ENCODE measurements at places on chromosomes 12 and 14.

- no peak for DNase-seq
Measured at GRCh38 chr14:53603994-53604393, 352.6 kb downstream of the BMP4 start.

DNA sequence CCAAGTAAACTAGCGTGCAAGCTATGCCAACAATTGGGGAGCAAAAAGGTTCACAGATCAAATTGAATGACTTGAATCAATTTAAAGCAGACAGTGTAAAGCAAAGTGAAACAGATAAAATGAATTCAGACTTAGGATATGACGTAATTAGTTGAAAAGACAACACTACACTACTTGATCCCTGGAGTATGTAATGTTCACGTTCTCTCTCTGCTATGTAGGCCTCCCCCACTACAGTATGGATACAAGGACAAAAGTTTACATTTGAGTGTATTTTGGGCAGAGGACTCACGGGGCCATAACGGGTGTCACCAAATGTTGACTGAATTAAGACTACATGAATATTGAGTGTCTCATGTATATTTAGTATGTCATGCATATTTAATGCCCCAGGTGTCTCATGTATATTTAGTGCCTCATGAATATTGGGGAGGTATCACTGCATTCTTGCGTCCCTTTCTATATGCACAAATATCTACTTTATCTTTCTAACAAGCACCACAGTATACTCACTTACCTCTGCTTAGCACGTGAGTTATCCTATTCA, 44.5 kb downstream of the RERGL start:
- DNase-seq, result no peak

DNA sequence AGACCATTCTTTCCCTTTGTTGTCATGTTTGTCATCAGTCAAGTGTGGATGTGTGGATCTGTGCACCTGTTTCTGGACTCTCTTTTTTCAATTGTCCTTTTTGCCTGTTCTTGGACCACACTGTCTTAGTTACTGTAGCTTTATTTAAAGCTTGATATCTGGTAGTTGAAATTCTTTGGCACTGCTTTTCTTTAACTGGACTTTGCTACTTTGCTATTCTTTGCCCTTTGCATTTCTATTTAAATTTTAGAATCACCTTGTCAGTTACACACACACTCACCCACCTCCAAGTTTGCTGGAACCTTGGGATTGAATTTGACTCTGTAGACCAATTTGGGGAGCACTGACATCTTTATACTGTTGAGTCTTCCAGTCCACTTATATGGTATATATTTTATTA, 61.5 kb downstream of the VRK1 start:
- no peak for DNase-seq

DNA sequence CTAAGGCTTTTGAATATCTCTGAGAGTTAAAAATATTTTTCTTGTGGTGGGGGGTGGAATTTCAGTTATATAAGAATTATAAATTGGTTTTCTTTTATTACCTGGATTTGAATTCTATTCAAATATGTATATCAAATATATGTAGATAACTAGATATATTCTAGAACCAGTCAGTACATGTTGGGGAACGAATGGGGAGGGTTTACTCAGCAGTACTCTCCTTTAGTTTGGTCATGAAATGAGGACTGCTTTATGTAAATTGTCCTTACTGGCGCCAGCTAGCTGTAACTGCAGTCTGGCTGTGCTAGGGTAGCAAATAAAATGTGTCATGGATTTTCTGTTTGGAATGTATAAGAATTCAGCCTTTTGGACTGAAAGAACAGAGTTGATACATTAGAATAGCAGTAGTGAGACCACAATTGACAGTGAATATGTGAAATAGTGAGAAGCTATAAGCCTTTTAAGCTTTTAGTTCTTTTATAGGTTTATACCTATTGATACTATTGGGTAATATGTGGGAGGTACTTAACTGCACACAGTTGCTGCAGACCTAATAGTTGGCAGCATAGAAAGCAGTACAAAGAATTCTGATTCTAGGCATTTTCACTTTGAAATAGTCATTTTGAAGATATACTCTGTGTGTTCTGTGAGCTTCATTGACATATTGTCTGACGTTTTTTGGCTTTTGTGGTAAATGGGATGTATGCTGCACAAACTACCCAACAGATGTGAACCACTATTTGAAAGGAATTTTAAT, 29.0 kb downstream of the ATF7IP start:
- peak; percentile 31 for DNase-seq

DNA sequence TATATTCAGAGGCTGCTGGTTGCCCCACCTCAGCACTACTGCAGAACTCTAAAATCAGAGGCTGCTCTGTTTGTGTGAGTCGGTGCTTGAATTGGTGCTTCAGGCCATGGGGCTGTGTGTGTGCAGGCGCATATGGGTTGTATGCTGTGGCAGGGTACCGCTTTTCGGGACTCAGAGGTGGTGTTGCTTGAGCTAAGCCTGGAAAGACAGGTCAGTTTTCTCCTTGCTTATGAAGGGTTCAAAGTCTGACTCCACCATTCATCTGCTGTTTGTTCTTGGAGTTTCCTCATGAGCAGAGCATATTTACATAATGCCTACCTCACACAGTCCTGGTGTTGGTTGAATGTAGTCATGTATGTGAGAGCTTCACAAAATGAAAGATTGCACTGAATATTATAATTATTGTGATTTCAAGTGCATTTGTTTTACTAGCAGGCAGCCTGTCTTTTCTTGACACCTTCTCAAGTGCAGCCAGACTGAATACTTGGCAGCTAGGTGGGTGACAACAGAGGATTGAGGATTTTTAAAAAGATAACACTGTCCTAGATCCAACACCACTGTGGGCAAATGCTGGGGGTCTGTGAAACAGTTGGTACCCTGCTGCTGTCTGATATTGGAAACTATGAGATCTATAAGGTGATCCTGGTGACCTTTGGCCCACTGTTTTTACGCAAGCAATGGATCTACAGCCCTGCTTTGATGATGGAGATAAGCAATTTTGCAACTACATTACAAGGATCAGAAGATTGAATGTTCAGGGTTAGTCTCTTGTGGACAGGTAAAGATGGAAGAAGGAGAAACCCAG, 1.0 kb upstream of the ANG start:
- DNase-seq, result no peak

DNA sequence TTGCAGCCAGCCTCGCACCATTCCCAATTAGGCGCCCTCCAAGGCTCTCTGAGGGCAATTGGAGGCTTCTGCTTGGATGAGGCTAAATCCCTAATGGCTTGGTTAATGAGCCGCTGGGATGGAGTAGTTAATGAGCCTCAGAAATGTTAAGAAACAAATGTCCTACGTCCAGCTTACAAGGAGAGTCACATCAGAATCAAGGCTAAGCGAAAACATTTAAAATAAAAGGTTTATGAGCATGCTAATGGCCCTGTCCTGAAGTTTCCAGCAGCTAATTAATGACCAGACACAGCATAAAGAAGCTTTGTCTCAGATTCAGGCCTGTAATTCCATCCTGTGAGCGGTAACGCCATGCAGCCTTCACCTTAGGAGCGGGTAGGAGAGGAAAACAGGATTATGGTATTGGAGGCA, 200.7 kb upstream of the BCL2L14 start:
- DNase-seq, result no peak

- DNase-seq, result peak; percentile 83
Measured at GRCh38 chr14:32709027-32709426, 229.7 kb upstream of the NPAS3 start.

DNA sequence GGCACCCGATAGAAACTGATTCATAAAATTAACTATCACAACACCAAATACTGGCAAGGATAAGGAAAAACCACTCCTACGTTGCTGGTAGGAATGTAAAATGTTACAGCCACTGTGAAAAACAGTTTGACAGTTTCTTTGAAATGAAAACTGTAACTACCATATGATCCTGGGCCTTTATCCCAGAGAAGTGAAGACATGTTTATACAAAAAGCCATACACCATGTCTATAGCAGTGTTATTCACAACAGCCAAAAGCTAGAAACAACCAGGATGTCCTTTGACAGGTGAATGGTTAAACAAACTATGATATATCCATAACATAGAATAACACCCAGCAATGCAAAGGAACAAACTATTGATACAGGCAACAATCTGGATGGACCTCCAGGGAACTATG, 3.7 kb upstream of the C14orf132 start:
- no peak for DNase-seq

DNA sequence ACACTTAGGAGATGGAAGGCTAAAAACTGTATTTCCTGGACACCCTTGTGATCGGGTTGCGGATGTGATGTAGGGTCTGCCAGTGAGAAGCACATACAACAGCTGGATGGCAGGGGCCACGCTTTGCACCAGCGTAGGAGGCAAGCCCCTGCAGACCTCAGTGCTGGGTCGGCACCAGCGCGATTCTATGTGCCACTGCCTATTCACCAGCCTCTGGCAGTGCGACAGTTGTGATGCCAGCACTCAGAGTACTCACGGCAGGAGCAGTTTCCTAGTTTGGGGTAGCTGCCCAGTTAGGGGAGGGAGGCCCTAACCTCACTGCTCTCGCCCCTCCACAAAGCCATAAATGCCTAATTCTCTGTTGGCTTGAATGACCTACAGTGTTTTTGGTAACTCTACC, 31.6 kb downstream of the SPTLC2 start:
- no peak for DNase-seq

DNA sequence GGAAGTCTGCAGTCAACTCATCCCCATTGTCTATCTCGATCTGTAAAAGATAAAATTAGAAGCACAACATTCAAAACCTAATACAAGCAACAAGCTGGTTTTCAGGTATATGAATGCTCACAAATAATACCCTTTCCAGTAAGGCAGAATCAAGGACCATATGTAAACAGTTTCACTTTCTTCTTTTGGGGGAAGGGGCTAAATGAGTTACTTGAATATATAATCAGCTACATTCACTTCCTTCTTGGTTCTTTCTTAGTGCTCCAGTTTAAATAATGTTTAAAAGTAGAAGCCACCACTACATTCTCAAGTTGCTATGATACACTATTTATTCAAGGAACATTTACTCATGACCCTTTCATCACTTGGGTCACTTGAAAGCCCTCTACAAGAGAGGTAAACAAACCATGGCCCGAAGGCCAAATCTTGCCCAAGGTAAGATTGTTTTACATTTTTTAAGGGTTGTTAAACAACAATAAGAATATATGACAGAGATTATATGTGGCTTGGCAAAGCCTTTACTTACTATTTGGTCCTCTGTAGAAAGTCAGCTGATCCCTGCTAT, 10.3 kb downstream of the TWF1 start:
- DNase-seq, result no peak

DNA sequence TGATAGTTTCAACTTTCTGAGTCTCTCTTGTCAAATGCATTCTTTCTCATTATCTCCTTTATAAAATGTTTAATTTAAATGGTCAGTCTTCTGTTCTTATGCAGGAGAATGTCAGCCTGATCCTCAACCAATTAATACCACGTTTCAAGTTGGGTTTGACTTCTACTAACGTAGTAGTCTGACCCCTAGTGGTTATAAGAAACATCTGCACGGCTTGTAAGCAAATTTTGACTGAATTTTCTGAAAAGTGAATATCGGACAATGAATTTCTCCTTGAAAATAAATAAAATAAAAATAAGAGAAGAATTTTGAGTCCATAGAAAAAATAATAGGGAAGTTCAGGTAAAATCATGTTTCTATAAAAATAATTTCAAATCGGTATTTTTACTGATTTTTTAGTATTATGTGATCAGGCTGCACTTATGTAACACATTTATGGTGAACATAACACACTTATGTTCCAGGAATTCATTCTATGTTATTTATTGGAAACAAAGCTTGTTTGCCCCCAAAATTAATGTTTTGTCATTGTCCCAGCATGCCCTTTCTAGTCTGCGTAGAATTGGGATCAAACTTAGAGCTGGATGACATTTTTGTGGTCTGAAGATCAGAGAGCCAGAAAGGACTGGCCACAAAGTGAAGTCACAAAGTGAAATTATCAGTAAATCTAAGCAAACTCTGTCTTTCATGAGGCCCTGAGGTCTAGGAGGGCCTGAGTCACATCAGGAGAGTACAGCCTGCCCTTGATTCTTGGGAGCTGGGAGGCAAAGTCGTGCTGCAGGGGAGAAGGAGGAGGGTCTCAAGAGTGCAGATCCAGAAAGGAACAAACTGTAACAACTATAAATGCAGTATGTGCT, 101.2 kb upstream of the STXBP6 start:
- no peak for DNase-seq

DNA sequence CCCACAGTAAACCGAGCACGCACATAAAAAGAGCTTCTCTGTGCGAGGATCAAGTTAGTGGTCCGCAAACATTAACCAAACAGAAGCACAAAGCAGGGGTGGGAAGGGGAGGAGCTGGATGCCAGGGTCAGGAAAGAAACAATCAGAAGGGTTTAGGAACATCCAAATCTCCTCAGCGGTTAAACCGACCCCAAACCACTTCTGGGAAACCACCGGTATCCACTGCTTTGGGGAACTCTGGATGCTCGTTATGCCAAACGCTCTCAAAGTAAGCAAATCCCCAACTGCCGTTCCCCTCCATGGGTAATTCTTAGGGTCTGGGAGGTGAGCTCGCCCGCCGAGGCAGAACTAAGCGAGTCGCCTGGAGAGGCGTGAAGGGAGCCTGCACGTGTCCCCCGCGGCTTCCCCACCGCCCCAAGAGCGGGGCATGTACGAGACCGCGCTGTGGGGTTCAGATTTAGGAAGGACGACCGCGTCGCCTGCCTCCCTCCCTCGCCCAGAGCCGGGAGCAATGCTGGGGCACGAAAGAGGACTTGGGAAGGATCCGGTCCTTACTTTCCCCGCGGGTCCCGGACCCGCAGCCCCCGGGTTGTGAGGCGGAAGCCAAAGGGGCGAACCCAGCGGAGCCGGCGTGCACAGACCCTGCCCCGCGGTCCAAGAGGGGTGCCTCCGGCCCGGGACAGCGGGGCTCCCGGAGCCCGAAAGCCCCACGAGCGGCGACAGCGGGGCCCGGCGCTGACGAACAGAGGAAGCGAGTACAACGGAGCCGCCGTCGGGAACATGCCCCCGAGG, 711 bp downstream of the SBNO1 start:
- peak; percentile 28 for DNase-seq

- DNase-seq, result no peak
Measured at GRCh38 chr12:11689591-11690186, 40.2 kb downstream of the ETV6 start.

- no peak for DNase-seq
Measured at GRCh38 chr14:105346200-105346533, 31.6 kb downstream of the PACS2 start.

DNA sequence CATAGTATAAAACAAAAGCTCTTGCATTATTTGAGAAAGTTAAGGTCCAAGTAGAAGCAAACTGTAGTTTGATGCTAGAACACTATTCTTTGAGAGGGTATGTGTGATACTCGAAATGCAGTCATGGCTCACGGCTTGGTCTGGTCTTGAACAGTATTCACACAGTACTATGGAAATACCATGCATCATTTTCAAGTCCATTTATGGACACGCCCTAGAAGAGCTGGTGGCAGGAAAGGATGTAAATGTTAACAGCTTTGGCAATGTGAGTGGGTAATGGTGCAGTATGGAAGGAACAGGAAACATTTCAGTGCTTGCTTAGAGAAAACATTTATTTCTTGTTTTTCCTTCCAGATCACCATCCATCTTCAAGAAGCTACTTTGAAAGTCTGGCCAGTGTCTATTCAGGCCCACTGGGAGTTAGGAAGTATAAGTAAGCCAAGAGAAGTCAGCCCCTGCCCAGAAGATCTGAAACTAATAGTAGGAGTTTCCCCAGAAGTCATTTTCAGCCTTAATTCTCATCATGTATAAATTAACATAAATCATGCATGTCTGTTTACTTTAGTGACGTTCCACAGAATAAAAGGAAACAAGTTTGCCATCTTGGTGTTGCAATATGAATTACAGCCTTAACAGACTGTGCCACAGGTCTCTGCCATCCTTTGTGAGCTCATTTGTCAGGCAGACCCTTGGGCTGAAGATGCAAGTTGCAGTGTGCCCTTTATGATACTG, 5.7 kb upstream of the AKAP5 start:
- DNase-seq, result no peak

- DNase-seq, result no peak
Measured at GRCh38 chr12:99281277-99281676, 366.3 kb upstream of the GARIN6 start.

All from right hindlimb (tissue), 1 donor.